Fibroblast of lung (primary cell): ENCODE measurements at places on chromosomes 2 and 18.

GRCh38 chr2:167122389-167122788 is 234.1 kb downstream of the XIRP2 start:
- no peak for DNase-seq

DNA sequence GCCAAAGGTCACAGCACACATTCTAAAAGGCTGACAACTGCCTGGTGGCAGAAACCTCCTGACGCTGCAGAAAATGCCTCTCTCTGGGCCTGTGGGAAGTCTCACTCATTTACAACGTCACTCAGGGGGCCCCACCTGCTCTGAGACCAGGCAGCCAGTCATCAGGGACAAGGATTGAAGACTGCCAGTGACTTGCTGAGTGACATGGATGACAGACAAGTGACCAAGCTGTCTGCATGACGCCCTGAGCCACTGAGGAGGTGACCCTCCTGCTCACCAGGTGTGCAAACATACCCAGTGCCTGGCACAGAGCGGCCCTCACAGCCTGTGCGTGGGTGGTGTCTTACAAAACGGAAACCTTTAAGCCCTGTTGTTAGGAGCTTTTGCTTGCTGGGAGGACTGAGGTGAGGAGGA is 392.4 kb downstream of the TNS1 start:
- DNase-seq = no peak

DNA sequence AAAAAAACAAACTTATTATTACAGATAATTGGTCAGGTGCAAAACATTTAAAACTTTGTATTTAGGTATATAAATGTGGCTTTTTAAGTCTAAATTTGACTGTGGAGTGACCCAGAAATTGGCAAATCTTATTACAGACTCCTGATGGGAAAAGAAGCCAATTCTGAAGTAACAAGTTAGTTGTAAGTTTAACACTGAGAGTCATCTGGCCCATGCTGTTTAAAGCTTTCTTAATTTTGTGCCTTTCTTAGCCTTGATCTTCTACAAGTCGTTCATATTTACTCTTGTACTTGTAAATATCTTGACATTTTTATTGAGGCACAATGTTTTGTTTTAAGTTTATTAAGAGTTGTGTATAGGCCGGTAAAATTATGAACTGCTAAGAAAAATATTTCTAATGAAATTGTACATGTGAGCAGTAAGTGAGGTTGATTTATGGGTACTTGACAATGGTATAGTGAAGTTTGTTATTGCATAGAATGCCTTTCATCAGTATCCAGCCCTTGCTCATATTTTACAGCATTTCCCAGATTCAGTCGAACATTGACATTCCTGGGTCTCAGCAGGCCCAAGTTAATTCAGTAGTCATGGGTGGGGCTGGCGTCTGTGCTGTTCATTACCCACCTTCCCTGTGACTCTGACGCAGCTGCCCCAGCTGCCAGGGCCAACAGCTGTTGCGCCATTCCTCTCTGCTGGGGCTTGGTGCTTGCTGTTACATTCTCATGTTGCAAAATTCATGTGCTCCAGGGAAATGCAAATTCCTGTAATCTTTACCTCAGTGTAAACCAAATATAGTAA is 121.4 kb downstream of the ZNF236 start:
- no peak for DNase-seq

GRCh38 chr2:74225698-74226459 is 27.5 kb downstream of the MTHFD2 start:
- no peak for DNase-seq

DNA sequence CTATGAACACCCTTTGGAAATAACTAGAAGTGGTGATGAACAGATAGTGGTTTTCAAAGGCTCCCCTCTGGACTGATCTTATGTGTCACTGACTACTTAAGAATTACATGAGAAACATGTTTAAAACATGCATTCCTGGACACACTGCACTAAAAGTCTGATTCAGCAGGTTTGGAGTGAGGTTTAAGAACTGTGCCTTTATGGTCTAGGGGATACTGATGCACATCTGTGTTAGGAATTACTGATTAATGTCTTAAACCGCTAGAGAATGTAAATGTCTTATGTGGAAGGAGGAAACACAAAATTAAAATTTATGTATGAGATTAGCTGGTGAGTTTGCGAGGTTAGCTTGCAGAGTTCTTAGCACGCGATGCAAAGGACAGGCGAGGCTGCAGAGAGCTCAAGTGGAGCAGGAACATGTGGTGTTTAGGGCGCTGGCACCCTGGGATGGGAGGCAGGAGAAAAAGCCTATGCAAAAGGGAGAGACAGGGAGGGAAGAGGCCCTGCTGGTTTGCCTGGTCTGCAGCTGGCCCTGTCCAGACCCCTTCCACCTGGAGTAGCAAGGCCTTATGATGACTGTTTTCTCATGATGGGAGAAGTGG is 11.7 kb downstream of the SH3YL1 start:
- no peak for DNase-seq

GRCh38 chr2:144572977-144573376 is 53.1 kb upstream of the ZEB2 start:
- no peak for DNase-seq

GRCh38 chr2:102790091-102790455 is 28.2 kb downstream of the TMEM182 start:
- no peak for DNase-seq

- no peak for DNase-seq
Measured at GRCh38 chr2:135052997-135053474, 944 bp downstream of the RAB3GAP1 start.

GRCh38 chr2:200455958-200456421 is 53.9 kb downstream of the KCTD18 start:
- DNase-seq = no peak

- DNase-seq = peak; percentile 28
Measured at GRCh38 chr2:234290671-234291070, 206.2 kb downstream of the ARL4C start.

DNA sequence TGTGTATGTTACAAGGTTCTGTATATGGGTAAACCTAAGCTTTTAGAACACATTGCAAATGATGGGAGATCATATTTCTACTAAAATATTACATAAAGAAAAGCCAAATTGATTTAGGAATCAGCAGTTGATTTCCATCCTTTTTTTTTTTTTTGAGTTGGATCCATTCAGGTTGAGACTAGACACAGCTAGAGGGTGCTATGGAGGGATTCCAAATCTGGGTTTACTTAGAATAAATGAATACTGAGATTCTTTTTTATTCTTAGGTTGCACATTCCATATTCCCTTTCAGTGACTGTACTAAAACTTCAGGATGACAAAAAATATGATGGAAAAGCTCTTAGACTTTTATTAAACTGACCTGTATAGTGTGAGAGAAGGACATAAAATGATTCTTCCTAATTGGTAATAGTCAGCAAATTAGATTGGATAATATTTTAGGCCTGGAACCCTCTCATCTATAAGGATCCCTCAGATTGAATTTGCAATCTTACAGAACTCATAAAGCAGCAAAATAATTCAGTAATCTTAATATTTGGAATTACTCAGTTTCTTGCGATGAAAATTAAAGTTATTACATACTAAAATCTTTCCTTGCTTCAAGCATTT is 183.3 kb upstream of the SESTD1 start:
- DNase-seq = peak; percentile 26

DNA sequence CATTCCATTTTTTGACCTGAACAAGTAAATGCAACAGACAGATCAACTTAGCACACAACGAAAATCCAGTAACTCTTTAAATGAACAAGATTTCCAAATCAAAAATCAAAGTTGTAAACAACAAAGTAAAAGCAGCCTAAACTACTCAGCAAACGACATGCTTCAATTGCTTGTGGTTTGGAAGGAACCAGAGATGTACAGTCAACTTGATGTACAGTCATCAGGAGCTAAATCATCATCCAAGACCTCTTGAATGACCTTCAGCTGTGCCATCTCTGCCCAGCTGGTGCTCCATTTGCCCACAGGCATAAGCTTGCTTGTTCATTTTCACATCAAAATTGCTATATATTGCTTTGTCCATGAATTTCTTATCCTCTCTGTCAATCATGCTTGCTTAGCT is 109.8 kb downstream of the UPP2 start:
- DNase-seq = peak; percentile 59

DNA sequence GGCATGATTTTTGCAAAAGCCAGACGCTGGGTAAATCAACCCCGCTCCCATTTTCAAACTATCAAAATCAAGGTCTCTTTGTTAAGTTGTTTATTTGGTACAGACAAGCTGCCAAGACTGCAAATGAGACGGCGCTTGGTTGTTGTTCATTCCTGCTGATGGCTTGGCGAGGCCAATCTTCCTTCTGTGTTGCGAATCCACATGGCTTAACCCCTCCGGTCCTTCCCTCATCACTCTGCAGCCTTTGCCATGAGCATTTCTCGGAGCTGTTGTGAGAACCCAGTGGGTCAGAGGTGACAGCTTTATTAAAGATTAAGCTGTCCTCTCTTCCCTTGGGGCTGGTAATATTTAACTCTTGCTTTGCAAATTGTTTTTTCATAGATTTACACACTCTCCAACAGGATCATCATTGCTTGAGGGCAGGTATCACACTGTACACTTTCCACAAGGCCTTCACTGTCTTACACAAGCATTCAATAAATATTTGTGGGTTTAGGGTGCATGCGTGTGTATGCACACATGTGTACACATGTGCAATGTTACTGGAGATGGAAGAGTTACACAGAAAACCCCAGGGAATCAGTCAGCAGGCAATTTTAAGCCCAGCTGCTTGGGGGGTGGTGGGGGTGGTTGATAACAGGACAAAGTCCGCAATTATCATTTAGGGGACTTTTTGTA is 27.8 kb upstream of the KCNF1 start:
- no peak for DNase-seq

GRCh38 chr2:30213907-30214463 is 17.3 kb upstream of the LBH start:
- DNase-seq = no peak

GRCh38 chr2:239328351-239329191 is 72.2 kb downstream of the HDAC4 start:
- DNase-seq = peak; percentile 99

GRCh38 chr18:7870855-7871254 is 303.7 kb downstream of the PTPRM start:
- peak; percentile 67 for DNase-seq

- no peak for DNase-seq
Measured at GRCh38 chr2:223475901-223476300, 126.3 kb downstream of the SCG2 start.

DNA sequence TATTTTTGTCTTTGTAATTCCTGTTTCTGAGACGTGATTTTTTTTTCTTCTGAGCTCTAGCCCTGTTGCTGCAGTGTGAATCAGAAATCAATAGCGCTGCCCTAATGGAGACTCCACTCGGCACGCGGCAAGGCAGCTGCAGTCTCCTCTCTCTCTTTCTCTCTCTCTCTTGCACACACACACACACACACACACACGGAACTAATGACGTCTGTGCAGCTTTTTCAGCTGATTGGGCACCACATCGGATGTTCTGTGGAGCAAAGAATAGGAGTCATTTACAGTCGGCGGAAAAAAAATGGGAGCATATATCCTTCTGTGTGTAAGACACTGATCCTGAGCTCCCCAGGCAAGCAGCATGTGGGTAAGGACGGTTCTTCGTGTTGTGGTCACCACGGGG is 2.0 kb upstream of the MYT1L start:
- no peak for DNase-seq

DNA sequence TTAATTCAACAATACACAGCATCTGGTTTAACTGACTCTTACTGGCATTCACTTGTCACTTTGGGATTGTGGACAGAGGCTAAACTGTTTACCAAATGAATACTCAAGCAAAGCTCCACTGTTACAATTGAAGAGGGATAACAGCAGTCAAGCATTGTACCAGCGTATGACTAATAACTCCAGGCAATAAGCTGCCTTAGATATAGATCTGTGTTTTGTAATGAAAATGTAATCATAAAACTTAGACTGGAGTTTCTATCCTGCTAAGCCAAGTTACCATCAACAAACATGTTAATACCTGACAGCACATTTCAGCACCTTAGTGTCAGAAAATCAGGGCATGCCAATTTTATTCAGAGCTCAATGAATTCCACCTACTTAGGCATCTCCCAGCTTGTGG is 889.5 kb downstream of the EPHA4 start:
- DNase-seq = peak; percentile 28

- no peak for DNase-seq
Measured at GRCh38 chr2:223169830-223170605, 118.0 kb downstream of the KCNE4 start.

DNA sequence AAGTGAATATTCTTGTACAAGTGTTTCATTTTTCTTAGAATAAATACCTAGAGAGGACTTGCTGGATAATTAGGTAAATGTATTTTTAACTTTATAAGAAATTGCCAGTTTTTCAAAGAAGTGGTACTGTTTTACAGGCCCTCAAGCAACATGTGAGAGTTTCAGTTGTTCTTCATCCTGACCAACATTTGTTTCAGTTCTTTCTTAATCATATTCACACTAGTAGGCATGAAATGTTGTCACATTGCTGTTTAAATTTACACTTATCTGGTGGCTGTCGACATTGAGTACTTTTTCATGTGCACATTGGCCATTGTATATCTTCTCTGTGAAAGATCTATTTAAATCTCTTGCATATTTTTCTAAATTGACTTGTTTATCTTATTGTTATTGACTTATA is 178.1 kb downstream of the ACOXL start:
- no peak for DNase-seq

- peak; percentile 53 for DNase-seq
Measured at GRCh38 chr2:68741238-68741637, 6.6 kb downstream of the ARHGAP25 start.

DNA sequence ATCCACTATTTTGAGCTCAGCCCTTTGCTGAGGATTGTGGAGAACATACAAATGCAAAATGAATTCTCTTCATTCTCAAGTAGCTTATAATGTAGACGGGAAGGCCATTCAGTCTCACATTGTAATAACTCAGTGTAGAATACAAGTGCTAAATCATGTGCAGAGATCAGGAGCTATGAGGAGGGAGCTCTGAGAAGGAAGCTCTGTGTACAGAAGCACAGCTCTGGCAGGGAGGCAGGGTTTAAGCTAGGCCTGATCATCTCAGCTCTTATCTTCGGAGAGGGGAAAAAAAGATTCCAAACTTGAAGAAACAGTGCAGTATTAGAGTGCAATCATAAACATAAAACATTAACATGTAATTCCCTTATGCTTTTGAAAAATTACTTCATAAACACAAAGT is 291.1 kb upstream of the SKOR2 start:
- DNase-seq = no peak

GRCh38 chr2:209577376-209578357 is 153.8 kb downstream of the MAP2 start:
- DNase-seq = peak; percentile 3

DNA sequence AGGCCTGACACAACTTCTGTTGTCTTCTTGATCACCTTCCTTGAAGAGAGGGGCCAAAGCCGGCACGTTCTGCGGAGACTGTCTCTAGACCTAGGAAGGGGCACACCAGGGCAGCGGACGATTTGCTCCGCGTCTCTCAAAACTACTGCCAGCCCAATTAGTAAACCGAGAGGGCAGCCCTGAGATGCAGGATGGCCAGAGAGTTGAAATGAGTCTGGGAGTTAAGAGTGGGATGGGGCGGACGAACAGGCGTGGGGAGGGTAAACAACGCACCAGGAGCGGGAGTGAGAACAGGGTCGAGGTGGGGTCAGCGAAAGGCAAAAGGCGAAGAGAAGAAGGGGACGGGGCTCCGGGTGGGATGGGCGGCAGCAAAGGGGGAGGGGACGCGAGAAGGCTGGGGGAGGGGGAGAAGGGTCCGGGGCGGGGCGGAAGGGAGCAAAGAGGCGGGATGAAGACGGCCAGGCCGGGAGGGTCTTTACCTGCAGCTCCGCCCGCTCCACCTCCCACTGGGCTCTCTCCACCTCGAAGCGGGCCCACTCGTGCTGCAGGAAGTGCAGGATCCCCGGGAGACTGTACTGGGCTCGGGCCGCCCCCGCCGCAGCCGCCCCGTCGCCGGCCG is 476 bp downstream of the STRN start:
- no peak for DNase-seq

- no peak for DNase-seq
Measured at GRCh38 chr18:62326646-62327348, 1.7 kb downstream of the TNFRSF11A start.
